ENCODE measurements at places on chromosomes 4 and X. TPM values are rescaled to one million over a fixed set of nuclear protein-coding genes. Genes with fewer than 3 reads are reported as not detected.

DSPP gene
- not detected for total RNA-seq

SMIM31 gene
- total RNA-seq = not detected

C1GALT1C1 gene
- total RNA-seq = 20.6 TPM

STATH gene
- total RNA-seq = not detected

ARHGAP36 gene
- total RNA-seq = not detected

MSMO1 gene
- 38.2 TPM for total RNA-seq

CXCL6 gene
- total RNA-seq = not detected

PARM1 gene
- total RNA-seq = 0.04 TPM

HUWE1 gene
- total RNA-seq = 427 TPM

DGKK gene
- total RNA-seq = not detected

SSX4B gene
- not detected for total RNA-seq

Data from activated CD8-positive, alpha-beta memory T cell treated with anti-CD3 and anti-CD28 coated beads for 36 hours (primary cell).